ENCODE measurements at places on chromosomes 4 and X. TPM values are rescaled to one million over a fixed set of nuclear protein-coding genes. Genes with fewer than 3 reads are reported as not detected.

- DNase-seq = no peak
These were observed 16.3 kb upstream of the IDS start for GRCh38 chrX:149521438-149521837.

- DNase-seq = no peak
These were observed 103.7 kb downstream of the PSAPL1 start for GRCh38 chr4:7330811-7331681.

DNA sequence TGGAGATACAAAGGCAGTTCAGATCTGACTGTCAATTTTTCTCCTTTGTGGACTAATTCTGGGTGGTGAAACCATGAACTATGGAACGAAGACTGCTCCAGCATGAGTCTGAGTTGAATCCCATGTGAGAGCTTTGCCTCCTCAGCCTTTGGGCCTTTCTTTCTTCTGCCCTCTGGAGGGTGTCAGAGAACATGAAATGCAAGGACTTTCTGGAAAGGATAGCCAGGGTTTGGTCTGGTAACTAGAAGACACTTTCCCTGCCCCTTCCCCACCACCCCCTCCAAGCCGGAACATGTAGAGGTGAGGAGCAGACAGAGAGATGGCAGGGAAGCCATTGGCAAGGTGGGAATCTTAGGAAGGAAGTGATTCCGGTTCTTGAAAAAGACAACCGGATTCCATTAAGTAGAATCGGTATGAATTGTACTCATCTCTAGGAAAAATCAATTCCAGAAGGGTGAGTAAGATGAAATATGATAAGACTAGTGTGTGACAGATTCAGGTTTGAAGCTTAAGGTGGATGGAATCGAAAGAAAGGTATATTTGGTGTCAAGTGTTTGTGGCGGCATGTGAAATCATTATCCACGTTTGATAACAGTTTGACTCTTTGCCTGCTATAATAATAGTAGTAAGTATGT, 19.0 kb downstream of the FHL1 start:
- no peak for DNase-seq

- no peak for DNase-seq
These were observed 7.8 kb upstream of the FAM149A start for GRCh38 chr4:186096681-186097165.

DNA sequence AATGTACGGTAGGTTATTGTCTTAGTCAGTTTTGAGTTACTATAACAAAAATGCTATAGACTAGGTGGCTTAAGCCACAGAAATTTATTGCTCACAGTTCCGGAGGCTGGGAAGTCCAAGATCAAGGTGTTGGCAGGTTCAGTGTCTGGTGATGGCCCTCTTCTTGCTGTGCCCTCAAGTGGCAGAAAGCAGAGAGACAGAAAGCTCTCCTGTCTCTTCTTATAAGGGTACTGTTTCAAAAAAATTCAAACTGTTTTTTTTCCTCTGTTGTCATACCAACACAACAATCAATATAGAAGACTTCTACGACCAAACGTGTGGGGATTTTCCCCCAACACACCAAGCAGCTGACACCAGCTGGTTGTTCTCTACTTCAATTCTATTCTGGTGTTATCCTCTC, 53.4 kb downstream of the ADGRG4 start:
- no peak for DNase-seq

DNA sequence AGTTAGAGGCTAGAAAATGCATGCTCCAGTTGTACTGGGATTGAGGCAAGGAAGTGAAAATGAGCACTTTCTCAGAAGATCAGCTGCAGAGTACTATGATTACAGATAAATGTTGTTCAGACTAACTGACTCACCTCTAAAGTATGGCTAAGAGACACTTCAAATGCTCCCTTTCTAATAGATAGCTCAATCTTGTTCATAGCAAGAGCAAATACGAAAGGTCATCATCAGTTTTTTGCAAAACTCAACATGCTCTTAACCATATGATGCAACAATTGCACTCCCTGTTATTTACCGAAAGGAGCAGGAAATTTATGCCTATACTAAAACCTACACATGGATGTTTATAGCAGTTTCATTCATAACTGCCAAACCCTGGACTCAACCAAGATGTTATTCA, 838.4 kb upstream of the INTU start:
- DNase-seq = no peak

KLF8 gene
- 1.6 TPM for polyA plus RNA-seq

DCTD gene
- polyA plus RNA-seq = 16.1 TPM

UVSSA gene
- 4.7 TPM for polyA plus RNA-seq

ZNF630 gene
- 1.3 TPM for polyA plus RNA-seq

CYLC1 gene
- not detected for polyA plus RNA-seq

SULT1E1 gene
- not detected for polyA plus RNA-seq

MORC4 gene
- 1.0 TPM for polyA plus RNA-seq

KDM5C gene
- 23.8 TPM for polyA plus RNA-seq

All from heart left ventricle (tissue), 16 donors.